Cortex of kidney (tissue), 1 donor: ENCODE measurements at places on chromosomes 6 and 20.

GRCh38 chr6:150902142-150902776, 36.8 kb downstream of the MTHFD1L start:
- DNase-seq = no peak

DNA sequence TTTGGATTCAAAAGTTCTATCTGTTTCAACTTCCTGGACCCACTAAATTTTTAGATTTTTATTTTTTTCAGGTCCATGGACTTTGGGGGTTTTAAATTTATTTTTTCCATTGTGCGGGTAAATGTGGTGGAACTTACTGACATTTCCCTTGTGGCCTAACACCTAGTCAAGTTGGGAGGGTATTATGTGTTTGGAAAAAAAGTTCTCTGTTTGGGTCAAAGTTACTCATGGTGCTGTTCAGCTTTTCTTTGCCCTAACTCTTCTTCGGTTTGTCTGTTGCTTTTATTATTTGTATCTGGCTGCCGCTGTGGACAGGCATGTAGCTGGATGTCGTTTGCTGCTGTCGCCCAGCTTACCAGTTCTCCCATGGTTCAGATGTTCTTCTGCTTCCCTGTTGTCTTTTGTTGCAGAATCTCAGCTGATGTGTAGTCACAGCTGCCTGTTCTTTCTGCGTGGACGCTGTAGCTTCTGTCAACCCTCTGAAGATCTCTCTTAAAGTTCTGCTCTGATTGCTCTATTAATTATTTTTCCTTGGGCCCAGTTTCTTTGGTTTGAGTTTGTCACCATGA, 7.9 kb downstream of the IGF2R start:
- DNase-seq = no peak

GRCh38 chr20:5975778-5976177, 25.3 kb downstream of the MCM8 start:
- no peak for DNase-seq

DNA sequence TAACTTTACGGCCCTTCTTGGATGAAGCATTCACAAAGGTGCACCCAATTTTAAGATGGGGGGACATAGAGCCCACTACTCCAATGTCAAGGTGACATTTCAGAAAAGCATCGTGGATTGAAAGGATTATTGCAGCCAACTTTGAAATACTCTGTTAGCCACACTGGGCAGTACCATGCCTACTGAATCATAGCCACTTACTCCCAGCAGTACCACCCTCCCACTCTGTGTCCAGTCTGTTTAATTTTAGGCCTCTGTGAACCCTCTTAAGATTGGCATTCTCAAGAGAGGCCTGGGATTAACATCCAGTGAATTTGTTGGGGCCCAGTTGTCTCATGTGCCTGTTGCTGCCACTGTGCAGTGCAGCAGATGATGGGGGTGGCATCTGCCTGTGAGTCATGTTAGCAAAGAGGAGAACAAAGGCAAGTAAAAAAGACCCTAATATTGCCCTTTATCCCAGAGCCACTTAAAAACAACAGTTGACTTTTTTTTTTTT, 11.2 kb upstream of the HDAC2 start:
- no peak for DNase-seq

DNA sequence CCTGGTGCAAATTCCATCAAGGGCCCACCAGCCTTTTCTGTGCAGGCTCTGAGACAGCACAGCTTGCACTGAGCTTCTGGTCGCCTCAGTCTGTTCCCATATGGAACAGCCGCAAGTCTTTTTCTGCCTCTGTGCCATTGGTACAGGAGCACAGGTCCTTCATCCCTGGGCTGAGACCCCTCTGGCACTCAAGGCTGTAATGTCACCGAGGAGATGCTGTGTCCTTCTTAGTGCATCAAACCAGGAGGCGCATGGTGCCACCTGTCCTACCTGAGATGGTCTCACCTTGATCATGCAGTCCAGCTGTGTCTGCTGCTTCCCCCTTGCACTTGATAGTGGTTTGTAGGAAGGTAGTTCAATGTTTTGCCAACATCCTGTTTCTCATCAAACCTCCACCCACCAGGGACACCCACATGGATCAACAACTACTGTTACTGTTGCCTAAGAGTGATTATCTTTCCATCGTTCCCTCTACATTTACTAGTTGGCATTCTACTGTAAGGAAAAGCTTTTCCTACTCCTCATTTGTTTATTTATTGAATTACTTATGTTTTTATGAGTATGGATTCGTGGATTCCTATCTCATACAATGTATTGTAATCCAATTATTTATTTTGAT, 29.0 kb downstream of the FAM50B start:
- no peak for DNase-seq

DNA sequence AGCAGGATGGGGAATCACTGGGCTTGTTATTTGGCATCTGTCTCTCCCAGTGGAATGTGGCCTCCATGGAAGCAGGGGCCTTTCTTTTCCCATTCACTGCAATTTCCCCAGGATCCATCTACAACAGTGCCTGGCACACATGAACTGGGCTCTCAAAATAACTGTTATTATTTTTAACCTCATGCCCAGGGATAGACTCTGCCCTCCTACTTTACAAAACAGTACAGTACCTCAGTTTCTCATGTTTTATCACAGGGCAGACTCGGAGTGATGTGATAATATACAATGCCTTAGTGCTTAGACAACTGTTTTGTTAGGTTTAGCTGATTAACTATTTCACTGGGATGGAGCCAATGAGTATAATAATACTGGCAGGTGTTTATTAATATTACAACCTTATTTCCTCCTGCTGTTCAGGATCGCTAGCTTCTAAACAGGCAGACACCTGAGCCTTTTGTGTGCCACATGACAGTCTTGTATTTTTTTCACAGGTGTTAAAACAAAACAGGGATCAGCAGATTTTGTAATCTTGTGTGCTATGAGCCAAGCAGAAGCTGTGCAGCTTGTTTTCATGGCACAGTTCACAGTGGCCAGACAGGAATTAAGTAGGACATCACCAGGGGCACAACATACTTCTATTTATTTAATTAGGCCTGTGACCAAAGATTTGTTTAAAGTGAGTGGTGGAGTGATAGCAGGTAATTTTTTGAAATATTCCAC, 157.7 kb upstream of the EYA4 start:
- no peak for DNase-seq

- DNase-seq = no peak
These were observed 5.8 kb downstream of the OR2B3 start for GRCh38 chr6:29081312-29081711.

- DNase-seq = no peak
These were observed 108.5 kb upstream of the PRND start for GRCh38 chr20:4613184-4613583.

GRCh38 chr6:29011276-29011734, 6.2 kb upstream of the ZNF311 start:
- DNase-seq = no peak
